Activated CD8-positive, alpha-beta memory T cell treated with anti-CD3 and anti-CD28 coated beads, Interleukin-2, amount 10 ng/mL, durations not matched to agents 7 days and 5 days (primary cell): ENCODE measurements at places on chromosomes 11 and 22.

GRCh38 chr11:30879322-30880005 lies 293.3 kb upstream of the MPPED2 start:
- DNase-seq = no peak

GRCh38 chr11:71995726-71996291 lies 2.9 kb upstream of the IL18BP start:
- DNase-seq = no peak

DNA sequence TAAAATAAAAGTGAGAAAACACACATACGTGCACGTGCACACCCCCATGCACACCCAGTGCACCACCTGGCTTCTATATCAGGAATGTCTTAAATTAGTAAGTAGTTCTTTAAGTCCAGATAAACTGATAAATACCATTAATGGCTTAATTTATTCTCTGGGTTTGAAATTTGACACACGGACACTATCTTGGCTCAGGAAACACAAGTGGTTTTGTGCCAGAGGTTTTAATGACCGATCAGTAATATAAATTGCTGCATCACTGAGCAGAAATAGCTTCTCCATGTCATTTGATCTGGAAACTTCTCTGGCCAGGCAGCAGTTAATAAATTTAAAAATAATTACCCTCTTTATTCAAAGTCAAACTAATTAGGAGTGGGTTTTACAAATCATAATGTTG lies 101.5 kb upstream of the NNMT start:
- no peak for DNase-seq

DNA sequence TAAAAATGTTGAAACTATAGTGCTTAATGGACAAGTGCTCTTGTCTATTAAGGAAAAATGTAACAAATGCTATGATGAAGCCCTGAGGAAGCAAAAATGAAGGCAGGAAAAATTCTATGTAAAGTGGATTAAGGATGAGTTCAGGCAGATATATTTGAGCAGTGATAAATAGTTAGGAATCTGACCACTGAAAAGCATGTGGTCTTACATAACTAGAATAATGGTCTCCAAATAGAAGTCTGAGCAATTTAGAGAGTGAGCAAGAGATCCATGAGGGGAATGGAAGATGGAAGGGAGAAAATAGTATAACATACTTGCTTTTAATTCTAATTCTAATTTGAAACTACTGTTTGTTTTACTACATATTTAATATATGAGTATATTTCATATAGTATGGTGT lies 510.6 kb upstream of the ARHGAP42 start:
- DNase-seq = no peak
